ENCODE measurements at places on chromosomes 2 and 18.

DNA sequence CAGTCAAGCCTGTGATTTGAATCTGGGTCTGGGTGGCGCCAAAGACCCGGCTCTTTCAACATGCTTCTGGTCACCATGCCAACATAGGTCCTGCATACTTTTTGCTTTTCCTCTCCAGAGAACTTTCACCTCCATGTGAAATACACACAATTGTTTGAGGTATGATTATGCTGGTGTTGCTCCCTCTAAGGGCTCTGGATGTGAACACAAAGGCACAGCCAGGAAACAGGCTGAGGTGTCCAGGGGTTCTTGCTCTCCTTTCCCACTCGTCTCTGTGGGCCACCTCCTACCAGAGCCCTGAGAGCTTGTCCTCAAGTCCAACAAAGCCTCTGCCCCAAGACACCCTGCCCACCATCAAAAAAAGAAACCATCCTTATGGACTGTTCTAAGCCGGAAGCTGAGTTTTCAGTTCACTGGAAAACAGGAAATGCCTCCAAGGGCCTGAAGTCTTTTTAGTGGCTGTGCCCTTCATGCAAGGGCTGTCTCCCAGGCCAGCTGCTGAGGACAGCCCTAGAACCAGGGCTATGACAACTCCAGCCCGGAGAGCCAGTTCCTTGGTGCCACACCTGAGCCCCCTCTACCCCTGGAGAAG, 100.2 kb upstream of the EPAS1 start:
- DNase-seq: no peak

DNA sequence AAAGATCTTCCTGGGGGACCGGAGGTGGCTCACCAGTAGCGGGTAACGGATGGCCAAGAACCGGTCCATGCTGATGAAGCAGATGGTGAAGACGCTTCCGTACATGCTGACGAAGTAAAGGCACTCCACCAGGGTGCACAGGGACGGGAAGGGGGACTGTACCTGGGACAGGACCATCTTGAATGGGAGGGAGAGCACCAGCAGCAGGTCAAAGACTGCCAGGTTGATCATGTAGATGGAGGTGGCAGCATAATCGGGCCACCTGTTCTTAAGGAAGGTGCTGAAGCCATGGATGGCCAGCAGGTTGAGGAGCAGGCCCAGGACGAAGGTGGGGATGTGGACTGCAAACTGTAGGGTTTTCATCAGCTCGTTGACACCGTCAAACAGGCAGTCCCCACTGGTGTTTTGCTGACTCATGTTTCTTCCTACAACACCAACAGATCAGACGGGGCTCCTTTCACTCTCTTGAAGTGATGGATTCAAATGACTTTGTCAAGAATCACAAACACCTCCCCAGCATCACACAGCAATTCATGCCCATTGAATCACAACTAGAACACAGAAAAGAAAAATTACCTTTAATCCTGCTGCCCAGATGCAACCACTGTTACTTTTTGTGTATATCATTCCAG, 14.4 kb downstream of the GPR55 start:
- no peak for DNase-seq

DNA sequence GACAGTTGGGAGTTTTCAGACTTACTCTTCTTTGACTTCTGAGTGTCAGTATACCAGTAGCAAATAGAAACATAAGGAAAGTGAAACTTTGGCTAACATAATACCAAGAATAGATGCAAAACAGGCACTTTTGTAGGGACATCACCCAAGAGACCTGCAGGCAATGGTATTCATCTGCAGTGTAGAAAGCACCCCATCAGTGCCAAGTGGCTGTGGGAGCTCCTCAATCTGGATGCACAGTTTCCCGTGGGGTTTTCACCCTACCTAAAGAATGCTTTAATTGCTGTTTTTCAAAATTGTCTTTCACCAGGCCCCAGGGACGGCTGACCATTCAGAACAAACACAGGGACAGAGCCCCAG, 96.6 kb upstream of the GPR45 start:
- DNase-seq: no peak

DNA sequence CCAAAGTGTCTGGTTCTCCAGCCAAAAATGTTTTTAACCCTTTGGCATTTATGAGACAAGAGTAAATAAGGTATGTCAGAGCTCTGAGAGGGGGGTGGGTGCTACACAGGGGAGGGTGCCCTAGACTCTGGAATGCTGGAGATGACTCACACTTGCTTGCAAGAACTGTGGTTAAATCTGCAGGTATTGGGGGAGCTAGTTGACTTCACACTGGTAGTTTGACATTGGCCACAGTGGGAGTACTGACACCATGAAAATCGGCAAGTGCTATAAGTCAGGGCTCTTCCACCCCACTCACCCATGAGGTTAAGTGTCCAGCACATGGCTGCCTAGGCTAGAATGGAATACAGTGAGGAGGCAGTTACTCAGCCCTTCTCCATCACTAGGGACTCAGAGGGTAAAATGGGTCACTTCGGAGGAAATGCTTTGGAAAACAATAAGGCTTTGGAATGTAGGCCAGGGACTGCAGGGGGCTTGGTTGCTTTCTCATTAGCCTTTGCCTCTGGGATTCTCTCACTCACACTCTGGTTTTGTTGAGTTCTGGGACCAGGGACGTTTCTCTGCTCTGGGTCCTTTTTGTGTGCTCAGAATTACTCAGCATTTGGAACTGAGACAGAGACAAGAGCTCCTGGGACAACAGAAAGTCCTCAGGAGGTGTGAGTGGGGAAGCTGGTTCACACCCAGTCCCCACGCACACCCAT, 91.6 kb downstream of the ACKR3 start:
- peak; percentile 80 for DNase-seq

DNA sequence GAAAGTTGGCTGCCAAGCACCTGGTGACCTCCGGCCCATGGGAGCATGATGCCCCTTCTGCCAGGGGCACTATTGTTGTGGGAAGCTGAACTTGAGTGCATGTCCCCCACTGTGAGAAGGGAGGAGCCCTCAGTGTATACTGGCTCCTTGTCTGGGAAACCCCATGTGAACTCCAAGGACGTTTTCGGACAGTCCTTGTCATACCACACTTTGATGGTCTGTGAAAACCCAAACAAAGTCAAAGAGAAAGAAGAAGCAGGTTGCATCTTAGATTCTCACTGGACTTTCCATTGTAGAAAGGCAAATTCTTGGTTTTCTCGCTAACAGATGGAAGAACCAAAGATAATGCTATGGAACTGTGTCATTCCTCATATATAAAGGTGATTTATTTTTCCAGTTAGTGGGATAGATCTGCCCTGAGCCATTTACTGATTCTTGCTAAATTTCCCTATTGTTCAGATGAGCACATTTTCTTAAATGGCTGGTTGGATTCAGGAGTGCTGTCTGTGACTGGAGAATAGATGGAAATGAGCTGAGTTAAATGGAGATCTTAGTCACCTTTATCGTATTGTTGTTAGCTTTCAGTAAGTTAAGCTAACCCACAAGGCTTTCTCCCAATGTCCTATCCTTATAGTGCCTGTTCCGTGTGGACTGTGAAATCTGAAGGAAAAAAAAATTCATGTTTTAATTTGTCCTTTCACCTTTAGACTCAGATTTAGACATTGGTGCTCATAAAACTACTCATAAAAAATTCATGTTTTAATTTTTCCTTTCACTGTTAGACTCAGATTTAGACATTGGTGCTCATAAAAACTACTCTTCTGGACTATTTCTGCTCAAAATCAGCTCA, 166.6 kb downstream of the ACTR3 start:
- no peak for DNase-seq

GRCh38 chr2:149388120-149388816, 57.9 kb downstream of the LYPD6 start:
- no peak for DNase-seq

- DNase-seq: no peak
These were observed 215.2 kb upstream of the ATP5MC3 start for GRCh38 chr2:175396696-175397095.

GRCh38 chr18:66682855-66683322, 79.0 kb upstream of the CDH19 start:
- DNase-seq: no peak

DNA sequence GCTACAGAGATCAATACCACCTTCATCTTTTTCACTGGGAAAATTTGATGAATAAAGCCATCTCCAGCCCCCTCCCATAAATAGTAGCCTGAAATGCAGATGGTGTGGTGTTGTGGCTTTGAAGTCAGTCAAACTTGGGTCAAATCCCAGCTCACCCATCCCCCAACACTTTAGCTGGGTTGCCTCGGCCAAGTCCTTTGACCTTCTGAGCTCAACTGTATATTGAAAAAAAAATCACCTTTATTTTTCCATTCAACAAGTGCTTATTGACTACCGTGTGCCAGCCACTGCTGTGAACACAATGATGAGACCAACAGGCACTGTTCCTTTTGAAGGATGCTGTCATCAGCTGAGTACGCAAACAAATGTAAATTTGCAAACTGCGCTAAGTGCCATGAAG, 35.1 kb upstream of the NTSR2 start:
- no peak for DNase-seq

DNA sequence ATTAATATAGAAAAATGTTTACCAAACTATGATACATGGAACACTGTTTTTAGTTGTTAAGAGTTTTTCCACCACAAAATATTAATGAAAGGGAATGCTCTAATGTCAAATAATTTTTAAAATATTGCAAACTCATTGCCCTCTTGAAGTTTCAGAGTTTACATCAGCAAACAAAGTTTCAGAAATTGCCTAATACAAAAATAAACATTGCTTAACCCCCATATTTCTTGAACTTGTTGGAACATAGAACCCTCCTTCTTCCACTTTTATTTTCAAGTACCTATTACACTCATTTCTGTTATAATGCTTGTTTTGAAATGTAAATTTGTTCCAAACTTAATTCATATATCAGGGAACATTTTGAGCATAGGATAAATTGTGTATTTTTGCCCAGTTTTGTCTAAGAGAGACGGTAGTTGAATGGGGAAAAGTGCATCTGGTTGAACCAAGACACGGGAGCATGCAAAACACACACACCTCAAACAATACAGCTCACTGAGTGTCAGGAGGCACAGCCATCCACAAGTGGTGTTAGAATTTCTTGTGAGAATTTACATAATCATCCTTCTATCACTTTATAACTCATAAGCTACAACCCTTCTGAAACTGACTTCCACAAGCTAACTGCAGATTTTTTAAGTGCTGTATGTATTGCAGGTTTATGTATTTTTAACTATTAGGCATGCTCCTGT, 5.3 kb upstream of the MC4R start:
- DNase-seq: no peak

- no peak for DNase-seq
These were observed 406.9 kb downstream of the DCDC2C start for GRCh38 chr2:4110273-4110672.

DNA sequence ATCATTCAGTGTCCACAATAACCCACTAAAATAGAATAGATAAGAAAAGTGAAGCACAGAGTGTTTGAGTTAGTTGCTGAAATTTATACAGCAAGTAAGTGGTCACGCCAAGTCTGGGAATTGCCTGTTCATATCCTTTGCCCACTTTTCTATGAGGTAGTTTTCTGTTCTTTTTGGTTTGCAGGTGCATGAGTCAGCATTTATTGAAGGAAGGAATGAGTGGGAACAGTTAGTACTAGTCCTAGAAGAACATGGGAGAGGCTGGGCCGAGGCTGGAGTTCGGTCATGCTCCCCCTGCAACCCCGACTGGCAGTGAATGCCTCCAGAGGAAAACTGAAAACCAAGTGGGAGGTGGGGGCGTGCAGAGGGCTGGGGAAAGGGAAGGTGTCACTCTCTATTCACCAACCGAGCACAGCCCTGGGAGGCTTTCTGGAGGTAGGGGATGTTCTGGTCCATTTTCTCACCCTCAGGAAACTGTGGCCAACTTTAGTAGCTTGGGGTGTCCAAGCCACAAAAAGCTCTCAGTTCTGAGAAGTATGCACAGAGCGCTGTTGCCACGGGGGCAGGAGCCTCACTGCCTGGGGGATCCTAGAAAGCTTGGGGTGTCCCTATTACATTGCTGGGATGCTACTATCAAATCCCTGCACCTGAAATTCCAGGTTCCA, 41.4 kb downstream of the FOSL2 start:
- DNase-seq: no peak

- DNase-seq: peak; percentile 68
These were observed 1.3 kb downstream of the FMNL2 start for GRCh38 chr2:152336119-152336853.

DNA sequence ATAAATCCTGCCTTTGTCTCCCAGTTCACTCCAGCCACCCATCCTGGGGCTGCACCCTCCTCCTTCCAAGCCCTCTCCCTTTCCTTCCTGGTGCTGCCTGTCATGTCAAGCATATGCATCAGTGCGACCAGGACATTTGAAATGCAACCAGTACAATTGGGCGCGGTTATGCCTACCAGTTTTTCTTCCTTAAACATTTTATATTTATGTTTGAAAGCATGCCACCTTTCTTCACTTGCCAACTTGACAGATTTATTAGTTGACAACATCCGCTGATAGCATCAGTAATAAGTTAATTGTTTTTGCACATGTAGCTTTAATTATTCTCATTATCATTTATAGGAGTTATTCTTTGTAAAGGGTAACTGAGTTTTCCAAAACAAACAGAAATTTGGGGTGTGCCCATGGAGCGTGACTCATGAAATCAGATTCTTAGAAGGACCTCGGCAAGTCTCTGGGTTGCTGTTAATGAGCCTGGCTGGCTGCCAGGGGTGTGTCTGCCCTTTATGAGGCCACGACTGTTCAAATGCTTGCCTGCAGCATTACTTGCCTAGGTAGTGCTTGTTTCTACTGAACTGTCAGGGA, 32.8 kb upstream of the IL1B start:
- DNase-seq: peak; percentile 93

DNA sequence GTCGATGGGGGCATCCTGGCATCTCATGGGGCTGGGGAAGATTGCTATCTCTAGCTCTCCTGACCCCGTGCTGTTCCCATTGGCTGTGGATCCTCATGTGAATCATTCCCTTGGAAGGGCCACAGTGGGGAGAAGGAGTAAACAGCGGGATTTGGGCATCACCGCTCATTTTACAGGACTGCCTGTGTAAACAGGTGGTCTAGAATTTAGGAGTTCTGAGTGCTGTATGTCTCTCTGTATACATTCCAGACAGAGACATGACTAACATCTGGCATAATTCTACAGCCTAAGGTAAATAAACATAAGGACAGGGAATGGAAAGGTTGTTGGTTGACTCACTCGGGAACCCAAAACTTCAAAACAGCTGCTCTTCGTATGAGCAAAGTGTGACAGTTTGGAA, 92.7 kb downstream of the COPS8 start:
- DNase-seq: peak; percentile 85

- DNase-seq: no peak
These were observed 47.0 kb downstream of the REV1 start for GRCh38 chr2:99442837-99443236.
